Neural crest cell (in vitro differentiated cells): ENCODE measurements at places on chromosomes 11 and 22. TPM values are rescaled to one million over a fixed set of nuclear protein-coding genes. Genes with fewer than 3 reads are reported as not detected.

PITPNB gene
- 92.6 and 98.8 TPM in 2 replicates for total RNA-seq

MS4A6A gene
- not detected in 2 replicates for total RNA-seq

ANGPTL5 gene
- not detected in 2 replicates for total RNA-seq

CASP5 gene
- total RNA-seq: not detected in 2 replicates

RAB36 gene
- total RNA-seq: 13.5 and 14.4 TPM in 2 replicates

C11orf87 gene
- total RNA-seq: 0.20 and 0.21 TPM in 2 replicates

DNA sequence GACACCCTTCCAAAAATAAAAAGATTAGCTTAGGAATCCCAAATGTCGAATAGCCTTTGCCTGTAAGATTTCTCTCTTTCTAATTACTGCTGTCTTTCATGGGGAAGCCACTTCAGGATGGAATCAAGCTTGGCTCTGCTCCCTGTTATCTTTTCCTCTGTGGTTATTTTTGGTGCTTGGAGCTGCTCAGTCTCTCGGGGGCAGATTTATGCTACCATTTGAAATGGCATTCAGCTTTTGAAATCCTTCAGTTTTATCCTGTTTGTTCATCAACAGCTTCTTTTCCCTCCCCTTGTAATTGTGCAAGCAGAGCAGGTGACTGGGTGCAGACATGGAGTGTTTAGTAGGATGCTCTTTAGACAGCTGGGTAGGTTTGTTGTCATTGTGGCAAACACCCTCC is 111.0 kb downstream of the DBX1 start:
- H3K36me3 ChIP-seq: peaks cover 2% of the 10 kb centered on the region
- no peaks in the 10 kb centered on the region for H3K27me3 ChIP-seq
- DNase-seq: no peak
- no peak overlapping the region for H3K4me3 ChIP-seq
- peaks cover 28% of the 10 kb centered on the region for H3K4me1 ChIP-seq

DNA sequence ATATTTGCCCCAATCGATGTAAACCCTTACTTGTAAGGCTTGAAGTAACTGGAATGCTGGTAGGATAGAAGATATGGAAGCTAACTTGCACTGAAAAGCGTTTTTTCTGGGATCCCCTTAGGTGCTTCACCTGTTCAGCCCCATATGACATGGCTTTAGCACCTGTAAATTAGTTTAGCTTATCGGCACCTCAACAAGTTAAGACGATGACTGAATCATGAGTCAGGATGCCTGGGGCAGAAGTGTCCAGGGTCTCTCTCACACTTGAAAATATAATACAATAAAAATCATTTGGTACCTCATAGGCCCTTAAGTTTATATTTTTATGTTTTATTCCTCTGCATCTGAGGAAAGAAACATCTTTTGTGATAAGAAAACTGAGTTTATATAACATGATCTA is 409.2 kb upstream of the LRRC4C start:
- H3K27ac ChIP-seq: no peak overlapping the region
- H3K4me3 ChIP-seq: no peak overlapping the region
- H3K4me1 ChIP-seq: peaks cover 4% of the 10 kb centered on the region
- H3K36me3 ChIP-seq: no peaks in the 10 kb centered on the region
- H3K27me3 ChIP-seq: no peaks in the 10 kb centered on the region

DNA sequence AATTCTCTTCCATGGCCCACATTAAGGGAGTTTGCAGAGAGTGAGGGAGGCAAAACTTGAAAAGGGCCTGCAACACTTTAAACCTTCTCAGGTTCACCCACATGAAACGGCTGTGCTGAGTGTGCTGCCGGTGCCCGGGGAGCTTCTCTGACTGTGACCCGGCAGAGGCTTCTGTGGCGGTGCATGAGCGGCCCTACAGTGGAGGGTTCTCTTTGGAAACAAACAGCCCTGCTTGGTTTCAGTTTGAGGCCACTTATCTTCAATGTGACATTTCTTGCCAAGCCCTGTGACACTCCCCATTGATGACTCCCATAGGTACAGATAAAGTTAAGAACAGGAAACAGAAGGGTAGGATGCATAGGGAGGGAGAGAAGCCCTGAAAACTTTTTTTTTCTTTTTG is 31.8 kb downstream of the FAM118A start:
- H3K36me3 ChIP-seq: peaks cover 9% of the 10 kb centered on the region
- H3K27me3 ChIP-seq: no peaks in the 10 kb centered on the region
- H3K4me1 ChIP-seq: peaks cover 14% of the 10 kb centered on the region
- H3K27ac ChIP-seq: no peak overlapping the region

- peaks cover 6% of the 10 kb centered on the region for H3K27me3 ChIP-seq
- peaks cover 15% of the 10 kb centered on the region for H3K36me3 ChIP-seq
- H3K4me1 ChIP-seq: peaks cover 32% of the 10 kb centered on the region
- H3K27ac ChIP-seq: peak overlapping the region; percentile 100
- no peak for DNase-seq
Observed at GRCh38 chr22:21651521-21652009, 9.5 kb downstream of the SDF2L1 start.

DNA sequence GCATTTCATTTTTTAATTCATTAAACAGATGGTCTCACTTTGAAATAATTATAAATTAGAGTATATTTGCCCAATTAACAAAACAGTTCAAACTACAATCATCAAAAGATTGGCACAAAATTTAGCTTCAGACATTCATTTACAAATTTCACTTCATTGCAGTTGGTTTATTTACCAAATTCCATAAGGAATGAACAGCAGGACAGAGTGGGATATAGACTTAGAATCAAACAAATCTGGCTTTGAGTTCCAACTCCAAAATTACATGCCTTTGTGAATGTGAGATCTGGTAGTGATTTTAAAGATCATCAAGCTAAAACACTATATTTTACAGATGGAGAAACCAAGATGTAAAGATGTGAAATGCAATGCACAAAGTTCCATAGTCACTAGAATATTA is 310.7 kb upstream of the CNTN5 start:
- H3K27ac ChIP-seq: no peak overlapping the region
- no peak overlapping the region for H3K4me3 ChIP-seq
- no peak for DNase-seq
- no peaks in the 10 kb centered on the region for H3K4me1 ChIP-seq
- peaks cover 4% of the 10 kb centered on the region for H3K36me3 ChIP-seq

- H3K4me3 ChIP-seq: no peak overlapping the region
- no peaks in the 10 kb centered on the region for H3K4me1 ChIP-seq
- no peak overlapping the region for H3K27ac ChIP-seq
- no peaks in the 10 kb centered on the region for H3K27me3 ChIP-seq
- H3K36me3 ChIP-seq: no peaks in the 10 kb centered on the region
Observed at GRCh38 chr11:88421530-88421929, 84.0 kb upstream of the CTSC start.

- H3K27ac ChIP-seq: no peak overlapping the region
- no peak for DNase-seq
- H3K36me3 ChIP-seq: no peaks in the 10 kb centered on the region
- peaks cover 2% of the 10 kb centered on the region for H3K27me3 ChIP-seq
- no peak overlapping the region for H3K4me3 ChIP-seq
Observed at GRCh38 chr11:45037434-45038005, 86.8 kb upstream of the TP53I11 start.

GRCh38 chr11:62142921-62143320 is 19.1 kb downstream of the INCENP start:
- peaks cover 11% of the 10 kb centered on the region for H3K36me3 ChIP-seq
- no peak overlapping the region for H3K4me3 ChIP-seq

DNA sequence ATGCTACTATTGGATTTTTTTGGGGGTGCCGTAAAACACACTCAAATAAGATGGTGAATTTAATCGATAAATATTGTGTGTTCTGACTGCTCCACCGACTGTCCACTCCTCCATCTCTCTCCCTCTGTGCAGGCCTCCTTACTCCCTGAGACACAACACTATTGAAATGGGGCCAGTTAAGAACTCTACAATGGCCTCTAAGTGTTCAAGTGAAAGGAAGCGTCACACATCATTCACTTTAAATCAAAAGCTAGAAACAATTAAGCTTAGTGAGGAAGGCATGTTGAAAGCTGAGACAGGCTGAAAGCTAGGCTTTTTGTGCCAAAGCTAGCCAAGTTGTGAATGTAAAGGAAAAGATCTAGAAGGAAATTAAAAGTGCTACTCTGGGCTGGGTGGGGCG is 156.7 kb downstream of the CTTN start:
- H3K27ac ChIP-seq: peak overlapping the region; percentile 8
- H3K36me3 ChIP-seq: no peaks in the 10 kb centered on the region
- no peaks in the 10 kb centered on the region for H3K27me3 ChIP-seq
- DNase-seq: no peak
- H3K4me3 ChIP-seq: peak overlapping the region; percentile 1

- peaks cover 44% of the 10 kb centered on the region for H3K4me1 ChIP-seq
- no peak for DNase-seq
- H3K27ac ChIP-seq: no peak overlapping the region
- peaks cover 2% of the 10 kb centered on the region for H3K36me3 ChIP-seq
Observed at GRCh38 chr11:316031-316701, 2.3 kb downstream of the IFITM1 start.

GRCh38 chr11:133049244-133050019 is 482.9 kb downstream of the OPCML start:
- peaks cover 15% of the 10 kb centered on the region for H3K27me3 ChIP-seq
- H3K36me3 ChIP-seq: no peaks in the 10 kb centered on the region
- DNase-seq: no peak
